ENCODE measurements at places on chromosomes 6 and 20. TPM values are rescaled to one million over a fixed set of nuclear protein-coding genes. Genes with fewer than 3 reads are reported as not detected.

GRCh38 chr6:133577851-133578250 lies 311.1 kb upstream of the TCF21 start:
- H3K4me3 ChIP-seq = no peak overlapping the region
- no peaks in the 10 kb centered on the region for H3K36me3 ChIP-seq
- H3K27ac ChIP-seq = no peak overlapping the region
- no peaks in the 10 kb centered on the region for H3K4me1 ChIP-seq

- no peaks in the 10 kb centered on the region for H3K4me1 ChIP-seq
- no peak overlapping the region for H3K4me3 ChIP-seq
These were observed 176.2 kb upstream of the PROKR2 start for GRCh38 chr20:5492937-5493336.

GRCh38 chr20:62634330-62634967 lies 7.9 kb upstream of the SLCO4A1 start:
- no peak overlapping the region for H3K27ac ChIP-seq
- H3K4me1 ChIP-seq = no peaks in the 10 kb centered on the region
- DNase-seq = no peak
- no peaks in the 10 kb centered on the region for H3K27me3 ChIP-seq

DNA sequence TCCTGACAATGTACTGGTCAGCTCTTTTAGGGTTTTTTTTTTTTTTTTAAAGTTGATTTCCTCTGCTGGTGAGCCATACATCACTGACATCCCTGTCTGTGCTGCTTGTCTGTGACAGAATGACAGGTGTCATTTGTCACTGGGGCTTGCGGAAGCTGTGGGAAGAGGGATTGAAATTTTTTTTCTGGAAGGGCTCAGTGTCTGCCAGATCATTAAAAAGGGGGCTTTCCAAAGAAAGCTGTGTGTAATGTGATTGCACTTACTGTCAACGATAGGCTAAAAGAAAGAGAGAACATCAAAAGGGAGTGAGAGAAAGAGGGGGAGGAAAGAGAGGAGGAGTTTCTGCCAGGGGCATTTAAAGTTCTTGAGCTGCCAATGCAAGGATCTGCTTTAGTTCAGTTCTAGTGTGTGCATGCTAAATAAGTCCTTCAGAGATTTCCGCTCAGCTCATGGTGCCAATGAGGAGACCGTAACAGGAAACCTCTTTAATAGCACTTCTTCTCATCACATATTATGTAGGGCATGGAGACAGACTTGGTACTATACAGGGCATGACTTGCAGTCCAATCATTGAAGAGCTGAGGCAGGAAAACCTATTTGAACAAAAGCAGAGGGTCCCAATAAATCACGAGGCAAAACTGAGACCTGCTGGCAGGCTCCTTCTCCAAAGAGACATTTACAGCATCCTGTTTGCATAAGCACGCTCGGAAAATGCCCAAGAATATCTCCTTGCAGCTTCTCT lies 177.2 kb downstream of the TSHZ2 start:
- no peak overlapping the region for H3K4me3 ChIP-seq
- H3K36me3 ChIP-seq = no peaks in the 10 kb centered on the region
- no peak overlapping the region for H3K27ac ChIP-seq
- DNase-seq = no peak
- peaks cover 7% of the 10 kb centered on the region for H3K4me1 ChIP-seq

The THEMIS gene
- 58.1 TPM for total RNA-seq

All from CD4-positive, alpha-beta memory T cell (primary cell).